ENCODE measurements at places on chromosomes 12 and 14. TPM values are rescaled to one million over a fixed set of nuclear protein-coding genes. Genes with fewer than 3 reads are reported as not detected.

Gene EMP1
- total RNA-seq: 65.7 TPM

Gene BICDL1
- not detected for total RNA-seq

Gene DNAJC22
- total RNA-seq: 2.1 TPM

Gene KRT7
- 15.0 TPM for total RNA-seq

Gene PLEKHG3
- total RNA-seq: 13.5 TPM

Gene OR6C2
- not detected for total RNA-seq

Gene TMEM121
- total RNA-seq: 8.9 TPM

Gene TGFB3
- 12.0 TPM for total RNA-seq

Gene ACRBP
- total RNA-seq: 0.26 TPM

Gene KIAA0586
- 18.6 TPM for total RNA-seq

Gene FAR2
- total RNA-seq: 10.7 TPM

Gene RERG
- total RNA-seq: 0.65 TPM

Gene MAP1LC3B2
- total RNA-seq: 0.52 TPM

Gene ITGA5
- total RNA-seq: 589 TPM

Gene PLEK2
- total RNA-seq: 3.6 TPM

Gene PLEKHA5
- 23.2 TPM for total RNA-seq

Gene DACT1
- total RNA-seq: 43.4 TPM

Gene P3H3
- 258 TPM for total RNA-seq

Gene SLC25A47
- 0.07 TPM for total RNA-seq

Gene GUCY2C
- not detected for total RNA-seq

Gene GPR84
- total RNA-seq: 0.07 TPM

Gene SIX6
- not detected for total RNA-seq

Gene DLK1
- not detected for total RNA-seq

Gene MYF5
- total RNA-seq: not detected

Gene SERPINA12
- total RNA-seq: not detected
